ENCODE measurements at places on chromosomes 6 and 20.

DNA sequence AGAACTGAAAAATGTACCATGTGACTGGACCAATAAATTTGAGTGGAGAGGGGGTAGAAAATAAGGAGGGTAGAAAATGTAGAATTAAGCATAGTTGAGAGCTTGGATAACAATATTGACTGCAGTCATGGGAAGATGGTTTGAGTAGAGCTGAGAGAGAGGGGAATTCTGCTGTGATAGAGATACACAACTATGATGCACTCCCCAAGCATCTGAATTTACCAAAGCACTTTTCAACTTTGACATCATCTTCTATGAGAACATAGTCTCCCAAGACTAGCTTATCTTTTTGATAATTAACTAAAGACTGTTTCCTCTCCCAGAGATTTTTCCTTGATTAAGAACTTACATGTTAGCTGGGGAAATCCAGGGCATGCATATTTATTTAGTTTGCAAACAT is 103.1 kb downstream of the TNFRSF21 start:
- no peak for DNase-seq

DNA sequence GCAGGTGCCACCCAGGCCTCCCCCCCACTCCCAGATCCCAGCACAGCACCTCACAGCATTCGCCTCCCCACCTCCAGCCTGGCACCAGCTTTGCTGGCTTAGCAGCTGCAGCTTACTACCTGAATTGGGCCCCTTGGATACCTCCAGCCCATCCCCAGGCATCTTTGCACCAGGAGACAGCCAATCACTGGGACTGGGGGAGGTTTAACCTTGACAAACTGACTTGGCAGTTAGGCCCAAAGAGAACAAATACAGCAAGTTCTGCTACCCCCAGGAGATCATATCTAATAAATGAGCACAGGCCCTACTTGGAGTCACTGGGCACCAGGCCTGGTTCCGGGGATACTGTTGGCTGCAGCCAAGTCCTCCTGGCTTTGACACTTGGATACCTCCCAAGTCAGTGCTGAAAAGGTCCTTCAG is 8.8 kb downstream of the PDRG1 start:
- DNase-seq = no peak

GRCh38 chr6:29755295-29755871 is 32.1 kb downstream of the HLA-F start:
- no peak for DNase-seq

DNA sequence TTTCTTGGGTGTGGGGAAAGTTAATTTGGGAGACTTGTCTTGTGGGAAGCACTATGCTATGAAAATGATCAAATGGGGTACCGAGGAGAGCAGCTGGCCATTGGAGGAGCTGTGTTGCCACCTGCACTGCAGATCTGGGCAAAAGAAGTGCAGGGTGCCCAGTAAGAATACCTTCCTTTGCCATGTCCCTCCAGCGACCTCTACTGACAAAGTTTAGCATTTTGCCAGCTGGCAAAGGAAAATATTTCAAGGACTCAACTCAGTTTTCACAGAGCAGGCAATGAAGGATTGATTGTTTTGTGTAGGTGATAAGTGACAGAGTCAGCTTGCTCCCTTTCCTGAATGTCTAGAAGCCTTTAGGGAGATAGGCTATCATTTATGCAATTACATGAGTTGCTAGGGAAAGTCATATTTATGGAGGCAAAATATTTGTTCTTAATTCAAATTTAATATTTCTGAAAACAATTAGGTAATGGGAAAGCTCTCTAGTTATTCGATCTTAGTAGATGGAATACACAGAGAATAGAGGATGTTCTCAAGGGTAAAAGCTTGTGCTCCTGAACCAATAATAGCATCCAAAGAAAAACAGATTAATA is 118.4 kb downstream of the FARS2 start:
- DNase-seq = no peak

DNA sequence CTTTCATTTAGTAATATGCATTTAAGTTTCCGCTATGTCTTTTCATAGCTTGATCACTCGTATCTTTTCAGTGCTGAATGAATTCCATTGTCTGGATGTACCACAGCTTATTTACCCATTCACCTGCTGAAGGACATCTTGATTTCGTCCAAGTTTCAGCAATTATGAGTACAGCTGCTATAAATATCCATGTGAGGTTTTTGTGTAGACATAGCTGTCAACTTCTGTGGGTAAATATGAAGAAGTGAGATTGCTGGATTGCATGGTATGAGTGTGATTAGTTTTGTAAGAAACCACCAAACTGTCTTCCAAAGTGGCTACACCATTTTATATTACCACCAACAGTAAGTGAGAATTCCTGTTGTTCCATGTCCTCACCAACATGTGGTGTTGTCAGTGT is 79.2 kb upstream of the STMND1 start:
- DNase-seq = no peak

- DNase-seq = no peak
Measured at GRCh38 chr20:53606364-53606985, 12.8 kb upstream of the ZNF217 start.

Measured in stimulated activated CD4-positive, alpha-beta T cell treated with anti-CD3 and anti-CD28 coated beads, Interleukin-1b, Interleukin-23, amount 100 ng/mL, for 24 hours (primary cell).